ENCODE measurements at places on chromosomes 12 and 14.
A peak's percentile ranks its signal among the peaks of the same experiment; 100 is the strongest.

DNA sequence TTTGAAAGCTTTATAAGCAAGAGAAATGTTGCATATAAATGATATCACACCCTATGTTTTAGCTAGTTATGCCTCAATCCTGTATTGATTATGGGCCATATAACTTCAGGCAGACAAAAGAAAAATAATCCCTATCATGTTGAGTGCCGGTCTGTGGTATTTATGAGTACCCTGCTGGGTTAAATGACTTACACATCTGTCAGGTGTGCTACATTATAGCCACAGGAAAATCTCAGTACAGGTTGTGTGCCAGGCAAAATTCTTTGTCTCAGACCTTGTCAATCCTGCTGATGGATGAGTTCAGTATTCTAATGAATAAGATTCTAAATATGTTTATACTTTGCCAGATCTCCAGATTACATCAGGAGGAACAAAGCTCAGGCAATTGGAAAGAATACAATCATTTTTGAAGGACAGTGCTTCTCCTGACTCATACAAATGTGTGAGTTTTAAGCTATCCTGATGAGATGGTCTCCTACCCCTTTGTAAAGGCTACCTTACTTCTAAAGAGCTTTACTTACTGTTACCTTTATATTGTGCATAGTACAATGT is 109.8 kb upstream of the FOXG1 start:
- no peak for DNase-seq

GRCh38 chr12:46858368-46858767 is 32.6 kb upstream of the SLC38A4 start:
- no peak for DNase-seq

DNA sequence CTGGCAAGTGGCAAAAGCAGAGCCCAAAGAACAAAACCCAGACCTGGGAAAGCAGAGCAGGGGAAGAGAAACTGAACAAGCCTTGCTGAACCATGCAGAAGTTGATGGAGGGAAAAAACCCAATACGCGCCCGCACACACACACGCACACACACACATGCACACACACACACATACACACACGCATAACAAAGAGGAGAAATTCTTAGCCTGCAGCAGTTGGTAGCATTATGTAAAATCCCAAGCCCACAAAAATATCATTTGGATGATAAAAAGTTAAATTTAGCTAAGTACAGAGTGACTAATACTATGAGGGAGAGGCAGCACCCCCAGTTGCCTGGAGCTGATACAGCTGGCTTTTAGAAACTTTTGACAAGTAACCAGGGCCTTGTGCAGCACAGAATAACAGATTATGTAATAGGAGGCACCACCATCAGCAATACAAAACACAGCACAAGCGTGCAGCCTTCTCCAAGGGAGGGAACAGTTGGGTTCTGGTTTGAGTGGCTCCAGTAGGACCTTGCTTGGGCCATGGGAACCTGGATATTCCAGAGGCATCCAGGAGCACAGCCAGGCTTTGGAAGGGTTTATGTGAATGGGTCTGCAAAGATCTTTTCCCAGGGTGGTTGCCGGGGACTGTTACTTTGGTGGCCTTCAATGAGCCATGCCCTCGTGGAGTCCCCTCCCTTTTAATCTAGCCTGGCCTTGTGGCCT is 35.3 kb downstream of the PITPNM2 start:
- DNase-seq, result no peak

GRCh38 chr12:64840949-64841717 is 16.7 kb downstream of the TBC1D30 start:
- DNase-seq, result no peak

DNA sequence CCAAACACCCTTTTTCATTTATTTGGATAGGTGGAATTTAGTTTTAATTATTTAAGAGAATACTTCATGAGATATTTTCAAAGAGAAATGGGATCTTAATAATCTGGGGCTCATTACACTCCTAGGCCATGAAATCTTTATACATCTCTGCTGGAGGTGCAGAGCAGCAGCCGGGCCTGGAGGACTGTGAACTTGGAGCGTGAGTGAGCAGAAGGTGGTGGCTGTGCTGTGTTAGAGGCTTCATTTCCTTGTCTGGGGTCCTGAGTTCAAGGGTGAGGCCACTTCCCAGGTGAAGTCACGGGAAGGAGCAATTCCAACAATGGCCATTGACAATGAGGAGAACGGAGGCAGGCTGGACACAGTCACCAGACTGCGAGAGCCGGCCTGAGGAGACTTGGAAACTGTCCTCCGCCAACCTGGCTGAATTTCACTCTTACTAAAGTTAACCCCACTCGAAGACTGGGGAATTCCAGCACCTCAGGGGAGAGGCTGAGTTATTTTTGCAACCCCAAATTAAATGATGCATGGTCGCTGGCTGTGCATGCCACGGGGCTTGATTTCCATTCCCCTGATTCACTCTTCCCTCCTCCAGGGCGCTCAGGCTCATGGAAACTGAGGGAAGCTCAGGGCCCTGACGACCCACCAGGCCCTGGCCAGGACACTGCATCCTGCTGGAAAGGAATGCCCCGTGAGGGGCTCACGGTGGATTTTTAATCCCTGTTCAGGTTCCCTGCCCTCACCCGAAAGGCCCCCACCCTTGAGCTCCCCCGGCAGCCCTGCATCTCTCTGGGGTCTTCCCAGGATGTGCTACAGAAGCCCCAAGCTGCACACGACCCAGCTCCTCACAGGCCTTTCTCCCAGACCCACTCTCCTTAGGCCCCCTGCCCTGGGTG is 22.6 kb upstream of the TRAF3 start:
- DNase-seq, result no peak

- DNase-seq, result no peak
Observed at GRCh38 chr12:100656856-100657255, 83.4 kb downstream of the GAS2L3 start.

GRCh38 chr14:33587791-33588190 is 363.1 kb downstream of the EGLN3 start:
- no peak for DNase-seq

- no peak for DNase-seq
Observed at GRCh38 chr12:109228664-109229063, 80.4 kb downstream of the FOXN4 start.

GRCh38 chr14:64983439-64984310 is 3.0 kb upstream of the FNTB start:
- no peak for DNase-seq

GRCh38 chr12:3123729-3124128 is 46.5 kb downstream of the TSPAN9 start:
- DNase-seq, result no peak

GRCh38 chr12:10466311-10466710 is 13.1 kb upstream of the KLRC1 start:
- no peak for DNase-seq

DNA sequence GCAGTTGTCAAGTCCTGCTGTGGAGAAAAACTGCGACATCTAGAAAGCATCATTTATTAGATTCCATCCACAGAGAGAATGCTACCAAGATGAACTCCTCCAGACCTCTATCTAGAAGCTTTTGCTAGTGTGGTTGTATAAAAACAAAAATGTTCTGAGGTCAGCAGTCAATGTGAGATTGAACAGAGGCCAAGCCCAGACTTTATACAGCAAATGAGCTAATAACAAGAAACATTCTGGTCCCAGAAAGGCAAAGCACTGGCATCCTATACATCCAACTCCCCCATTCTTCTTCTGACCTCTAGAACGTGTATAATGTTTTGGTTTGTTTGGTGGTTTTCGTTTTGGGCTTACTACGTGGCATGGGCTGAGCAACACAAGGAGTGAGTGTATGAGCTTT is 26.7 kb upstream of the RIN3 start:
- DNase-seq, result peak; percentile 13

GRCh38 chr12:123427036-123427769 is 9.3 kb downstream of the RILPL2 start:
- DNase-seq, result no peak

DNA sequence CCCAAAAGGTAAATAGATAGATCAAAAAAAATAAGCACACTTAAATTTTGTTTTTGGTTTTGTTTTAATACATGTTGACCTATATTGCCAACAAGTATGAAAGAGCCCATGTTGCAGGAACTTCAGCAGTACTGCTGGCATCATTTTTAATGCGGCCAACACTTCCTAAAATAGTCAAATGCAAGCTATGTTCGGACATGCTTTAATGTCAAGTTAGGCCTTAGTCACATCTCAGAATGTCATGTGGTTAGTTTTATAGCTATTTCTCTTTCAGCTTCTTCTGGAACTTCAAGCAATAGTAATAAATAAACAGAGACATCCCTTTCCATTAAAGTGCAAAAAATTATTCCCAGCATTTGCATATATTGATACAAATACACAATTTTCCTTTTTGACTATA is 153.4 kb downstream of the PIK3C2G start:
- no peak for DNase-seq

DNA sequence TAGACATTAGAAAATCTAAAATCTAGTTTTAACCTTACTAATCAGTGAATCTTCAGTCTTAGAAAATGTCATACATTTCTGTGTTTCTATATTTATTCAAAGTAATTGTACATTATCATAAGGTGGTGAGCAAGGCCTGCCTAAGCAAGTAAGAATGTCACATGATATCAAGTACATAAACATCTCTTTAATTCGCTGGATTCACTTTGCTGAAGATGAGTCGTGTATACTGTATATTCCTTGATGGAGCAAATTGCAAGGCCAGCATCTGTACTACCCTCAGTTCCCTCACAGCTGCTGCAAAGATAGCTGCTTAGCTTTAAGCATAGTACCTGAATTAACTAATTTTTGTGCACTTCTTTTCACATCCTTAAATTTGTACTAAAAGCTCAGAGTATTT is 8.5 kb upstream of the AK7 start:
- DNase-seq, result no peak

- no peak for DNase-seq
Observed at GRCh38 chr12:95554532-95555071, 3.3 kb upstream of the USP44 start.

- no peak for DNase-seq
Observed at GRCh38 chr12:61490526-61491498, 769.4 kb upstream of the USP15 start.

DNA sequence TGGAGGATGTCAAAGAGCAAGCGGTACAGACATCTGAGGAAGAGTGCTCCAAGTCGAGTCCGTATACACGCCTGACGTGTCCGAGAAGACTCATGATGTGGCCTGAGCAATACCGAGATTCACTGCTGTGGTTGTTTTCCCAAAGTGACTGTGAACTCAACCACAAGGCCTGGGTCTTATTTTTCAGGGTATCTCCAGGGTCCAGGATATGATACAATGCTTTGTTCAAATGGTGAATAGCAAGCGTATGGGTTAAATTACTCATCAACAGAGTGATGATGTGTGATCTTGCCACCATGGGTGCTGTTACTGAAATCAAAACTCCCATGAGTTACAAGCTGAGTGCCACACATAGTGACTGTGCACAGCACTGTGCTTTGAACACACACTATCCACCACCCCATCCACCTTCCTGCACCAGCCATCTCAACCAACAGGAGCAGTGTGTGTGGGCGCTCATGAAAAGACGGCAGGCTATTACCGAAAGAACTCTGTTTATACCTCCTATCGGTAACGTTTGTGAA is 109.6 kb downstream of the BCAT1 start:
- no peak for DNase-seq

DNA sequence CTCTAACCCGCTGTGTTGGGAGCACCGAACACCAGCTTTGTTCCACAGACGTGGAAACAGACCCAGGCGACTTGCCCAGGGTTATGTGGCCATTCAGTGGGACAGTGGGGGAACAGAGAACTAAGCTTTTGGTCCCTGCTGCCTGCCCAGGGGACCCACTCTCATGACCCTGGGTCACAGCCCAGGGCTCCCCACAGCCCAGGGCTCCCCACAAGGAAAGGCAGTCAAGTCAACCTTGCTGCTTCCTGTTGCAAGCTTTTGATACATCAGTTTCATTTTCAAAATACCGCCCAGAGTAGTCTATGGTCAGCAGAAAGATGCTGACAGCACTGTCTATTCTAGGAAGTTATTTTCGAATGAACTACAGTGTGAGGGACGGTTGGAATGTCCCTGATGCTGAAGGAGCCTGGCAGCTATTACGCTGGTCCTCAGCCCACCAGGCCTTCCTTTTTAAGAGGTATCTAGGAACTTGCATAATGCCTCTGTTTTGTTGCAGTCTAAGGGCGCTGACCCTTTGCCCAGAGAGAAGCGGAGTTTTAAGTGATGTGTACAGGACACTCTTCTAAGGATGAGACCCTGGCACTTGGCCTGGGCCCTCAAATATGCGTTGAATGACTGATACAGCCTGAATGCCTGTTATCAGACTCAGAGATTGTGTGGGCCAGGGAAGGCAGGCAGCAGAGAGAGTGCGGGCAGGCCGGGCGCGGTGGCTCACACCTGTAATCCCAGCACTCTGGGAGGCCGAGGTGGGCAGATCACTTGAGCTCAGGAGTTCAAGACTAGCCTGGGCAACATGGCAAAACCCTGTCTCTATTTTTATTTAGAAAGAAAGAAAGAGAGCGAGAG is 12.6 kb upstream of the TTC7B start:
- no peak for DNase-seq

DNA sequence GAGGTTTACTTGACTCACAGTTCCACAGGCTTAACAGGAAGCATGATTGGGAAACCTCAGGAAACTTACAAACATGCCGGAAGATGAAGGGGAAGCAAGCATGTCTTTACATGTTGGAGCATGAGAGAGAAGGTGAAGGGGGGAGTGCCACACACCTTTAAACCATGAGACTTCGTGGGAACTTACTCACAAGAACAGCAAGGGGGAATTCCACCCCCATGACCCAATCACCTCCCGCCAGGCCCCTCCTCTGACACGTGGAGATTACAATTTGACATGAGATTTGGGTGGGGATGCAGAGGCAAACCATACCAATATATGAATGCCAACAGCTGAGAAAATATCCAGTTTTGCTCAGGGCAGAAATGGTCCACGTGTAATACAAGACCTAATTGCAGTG is 518.6 kb downstream of the VRK1 start:
- no peak for DNase-seq

GRCh38 chr12:47868041-47868440 is 36.8 kb downstream of the VDR start:
- DNase-seq, result no peak

GRCh38 chr12:26668230-26668629 is 164.8 kb downstream of the ITPR2 start:
- DNase-seq, result no peak

GRCh38 chr14:21866479-21866878 is 192.9 kb upstream of the OR4E1 start:
- DNase-seq, result no peak

GRCh38 chr12:31494455-31494854 is 96.5 kb downstream of the DENND5B start:
- DNase-seq, result no peak

- DNase-seq, result no peak
Observed at GRCh38 chr14:86672080-86672479, 1142.1 kb downstream of the FLRT2 start.

GRCh38 chr12:96350982-96351381 is 49.3 kb downstream of the CDK17 start:
- DNase-seq, result no peak

- DNase-seq, result no peak
Observed at GRCh38 chr14:75053396-75054291, 2.4 kb upstream of the MLH3 start.

DNA sequence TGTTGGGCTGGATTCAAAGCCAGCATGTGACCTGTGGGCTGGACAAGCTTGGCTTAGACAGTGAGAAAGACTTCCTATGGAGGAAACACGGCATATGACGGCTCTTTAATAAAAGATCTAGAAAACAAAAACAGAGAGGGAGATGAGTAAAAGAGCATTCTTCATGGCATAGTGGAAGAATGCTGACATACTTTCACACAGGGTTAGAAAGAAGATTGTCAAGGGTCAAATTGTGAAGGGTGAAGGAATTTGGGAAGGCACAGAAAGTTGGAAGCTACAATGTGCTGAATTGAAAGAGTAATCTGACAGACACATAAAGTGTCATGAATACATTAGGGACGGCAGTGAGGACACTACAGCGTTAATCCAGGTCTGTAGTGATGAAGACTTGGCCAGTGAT is 63.4 kb downstream of the GALNT4 start:
- DNase-seq, result no peak

- DNase-seq, result no peak
Observed at GRCh38 chr14:97028382-97028781, 231.2 kb downstream of the VRK1 start.
